ENCODE measurements at places on chromosomes 4 and X. TPM values are rescaled to one million over a fixed set of nuclear protein-coding genes. Genes with fewer than 3 reads are reported as not detected.

SPOCK3 gene
- total RNA-seq: not detected

- DNase-seq: no peak
- no peaks in the 10 kb centered on the region for H3K36me3 ChIP-seq
- H3K27ac ChIP-seq: no peak overlapping the region
These were observed 70.5 kb downstream of the HADH start for GRCh38 chr4:108060164-108060563.

DNA sequence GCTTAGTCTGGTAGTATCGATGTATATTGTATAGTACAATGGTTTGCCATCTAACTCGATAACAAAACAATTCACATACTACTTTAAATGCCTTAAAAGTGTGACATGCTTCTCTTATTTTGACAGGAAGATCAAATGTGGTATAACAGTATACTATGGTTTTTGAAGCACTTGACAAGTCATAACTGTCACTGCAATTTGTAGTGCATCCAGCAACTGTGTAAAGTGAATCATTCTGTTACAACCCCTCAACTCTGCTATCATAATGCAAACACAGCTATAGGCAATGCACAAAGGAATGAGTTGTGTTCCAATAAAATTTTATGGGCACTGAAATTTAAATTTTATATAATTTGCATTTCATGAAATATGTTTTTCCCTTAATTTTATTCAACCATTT is 14.0 kb downstream of the RAP1GDS1 start:
- H3K4me3 ChIP-seq: no peak overlapping the region
- no peaks in the 10 kb centered on the region for H3K36me3 ChIP-seq
- H3K4me1 ChIP-seq: no peaks in the 10 kb centered on the region
- DNase-seq: no peak
- H3K27me3 ChIP-seq: no peaks in the 10 kb centered on the region

DNA sequence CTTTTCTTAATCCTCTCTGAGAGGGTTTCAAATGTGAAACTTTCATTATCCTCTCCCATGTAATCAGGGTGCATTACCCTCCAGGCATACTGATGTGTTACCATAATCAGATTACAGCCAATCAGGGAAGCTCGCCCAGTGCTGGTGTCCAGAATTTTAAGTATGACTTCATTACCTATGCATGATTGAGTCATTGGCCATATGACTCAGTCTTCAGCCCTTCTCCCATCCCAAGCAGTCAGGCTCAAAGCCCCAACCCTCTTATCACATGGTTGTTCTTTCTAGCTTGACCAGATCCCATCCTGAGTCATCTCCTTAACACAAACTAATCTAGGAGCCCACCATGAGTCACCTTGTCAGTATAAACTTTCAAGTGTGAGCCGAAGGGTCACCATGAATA is 1668.1 kb upstream of the AGA start:
- H3K27ac ChIP-seq: no peak overlapping the region
- no peaks in the 10 kb centered on the region for H3K27me3 ChIP-seq
- no peaks in the 10 kb centered on the region for H3K36me3 ChIP-seq
- no peak overlapping the region for H3K4me3 ChIP-seq
- DNase-seq: no peak

DNA sequence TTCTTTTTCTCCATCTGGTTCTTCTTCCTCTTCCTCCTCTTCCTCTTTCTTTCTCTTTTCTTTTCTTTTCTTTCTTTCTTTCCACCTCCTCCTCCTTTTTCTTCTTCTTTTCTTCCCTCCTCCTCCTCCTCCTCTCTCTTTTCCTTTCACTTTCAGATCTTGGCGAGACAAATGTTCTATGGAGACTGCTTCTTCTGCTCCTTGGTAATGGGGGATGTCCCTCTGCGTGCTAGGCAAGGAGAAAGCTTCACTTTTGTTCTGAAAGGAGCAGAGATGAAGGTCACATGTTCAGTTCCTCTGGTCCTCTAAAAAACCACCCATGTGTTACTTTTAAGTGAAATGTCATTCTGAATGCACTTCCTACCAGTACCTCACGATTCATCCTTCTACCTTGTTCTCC is 33.2 kb downstream of the NBDY start:
- H3K4me1 ChIP-seq: peaks cover 15% of the 10 kb centered on the region
- H3K36me3 ChIP-seq: no peaks in the 10 kb centered on the region
- no peak for DNase-seq
- H3K4me3 ChIP-seq: no peak overlapping the region
- no peak overlapping the region for H3K27ac ChIP-seq
